Activated CD8-positive, alpha-beta memory T cell treated with anti-CD3 and anti-CD28 coated beads, Interleukin-2, amount 10 ng/mL, durations not matched to agents 7 days and 5 days (primary cell): ENCODE measurements at places on chromosomes 6 and 20.

GRCh38 chr6:24540197-24540596, 45.4 kb downstream of the ALDH5A1 start:
- DNase-seq: no peak

- DNase-seq: no peak
These were observed 83.4 kb downstream of the TFAP2A start for GRCh38 chr6:10331334-10331968.

GRCh38 chr20:21693322-21693721, 12.1 kb upstream of the PAX1 start:
- DNase-seq: no peak

- no peak for DNase-seq
These were observed 473.0 kb upstream of the SPTLC3 start for GRCh38 chr20:12535770-12536169.

- DNase-seq: no peak
These were observed 103.2 kb upstream of the TIAM2 start for GRCh38 chr6:154891901-154892300.

DNA sequence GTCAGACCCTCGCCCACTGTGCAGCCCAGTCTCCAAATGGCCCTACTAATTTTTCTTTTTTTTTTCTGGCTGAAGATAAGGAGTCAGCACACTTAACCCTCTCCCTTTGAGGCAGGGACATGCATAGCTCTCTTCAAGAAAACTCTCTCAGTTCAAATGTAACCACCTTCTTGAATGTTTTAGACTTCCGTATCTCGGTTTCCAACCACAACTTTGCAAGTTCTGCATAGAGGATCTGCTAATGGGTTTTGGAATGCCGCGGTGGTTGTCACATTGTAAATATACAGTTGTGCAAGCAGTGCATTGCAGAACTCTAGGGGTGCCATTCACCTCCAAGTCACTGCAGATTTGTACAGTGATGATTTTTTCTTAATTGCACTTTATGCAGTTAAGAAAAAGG, 59.4 kb upstream of the SLC35B3 start:
- DNase-seq: no peak

DNA sequence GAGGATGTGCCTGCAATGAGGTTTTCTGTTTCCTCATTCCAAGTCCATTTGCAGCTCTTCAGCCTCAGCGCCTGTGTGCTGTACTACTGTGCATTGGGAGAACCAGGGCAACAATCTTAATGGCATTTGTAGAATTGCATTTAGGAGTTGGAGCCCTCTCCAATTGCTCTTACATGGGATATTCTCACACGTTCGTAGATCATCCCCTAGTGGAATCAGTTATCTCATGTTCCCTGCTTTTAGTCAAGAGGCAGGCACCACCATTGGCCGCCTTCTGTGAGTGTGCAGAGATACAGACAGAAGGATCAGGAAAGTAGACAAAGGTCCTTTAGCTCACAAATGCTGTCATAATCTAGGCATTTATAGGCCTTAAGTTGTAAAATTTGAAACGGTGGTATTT, 84.2 kb upstream of the RGS17 start:
- no peak for DNase-seq

GRCh38 chr6:41576667-41577066, 30.5 kb downstream of the FOXP4 start:
- DNase-seq: no peak

GRCh38 chr6:2197177-2197671, 48.2 kb downstream of the GMDS start:
- DNase-seq: no peak

DNA sequence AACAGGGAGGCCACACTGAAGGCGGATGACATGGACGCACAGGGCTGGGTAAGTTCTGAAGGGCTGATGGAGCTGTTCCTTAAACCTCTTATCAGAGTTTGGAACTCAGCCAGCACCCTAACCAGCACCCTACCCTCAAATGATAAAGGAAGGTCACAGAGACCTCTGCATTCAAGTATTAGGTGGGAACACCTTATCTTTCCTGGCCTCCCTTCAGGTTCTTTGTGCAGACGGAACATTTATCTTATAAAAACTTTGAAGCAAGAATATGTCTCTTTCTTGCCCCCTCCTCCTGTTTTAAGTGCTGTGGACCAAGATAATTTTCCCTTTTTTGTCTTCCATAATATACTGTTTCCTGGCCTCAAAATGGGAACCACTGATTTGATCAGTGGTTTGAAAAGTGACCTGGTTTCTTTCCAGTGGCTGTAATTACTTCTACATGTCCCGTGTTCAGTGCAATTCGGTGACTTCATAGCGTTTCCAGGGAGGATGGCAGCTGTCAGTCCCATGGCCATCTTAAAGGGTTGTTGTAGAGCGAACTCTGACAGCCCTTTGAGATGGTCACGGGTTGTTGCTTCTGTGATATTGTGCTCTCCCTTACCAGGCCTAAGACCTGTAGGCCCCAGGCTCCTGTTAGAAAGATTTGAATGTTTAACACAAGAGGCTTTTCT, 213.2 kb upstream of the MYLIP start:
- DNase-seq: no peak

DNA sequence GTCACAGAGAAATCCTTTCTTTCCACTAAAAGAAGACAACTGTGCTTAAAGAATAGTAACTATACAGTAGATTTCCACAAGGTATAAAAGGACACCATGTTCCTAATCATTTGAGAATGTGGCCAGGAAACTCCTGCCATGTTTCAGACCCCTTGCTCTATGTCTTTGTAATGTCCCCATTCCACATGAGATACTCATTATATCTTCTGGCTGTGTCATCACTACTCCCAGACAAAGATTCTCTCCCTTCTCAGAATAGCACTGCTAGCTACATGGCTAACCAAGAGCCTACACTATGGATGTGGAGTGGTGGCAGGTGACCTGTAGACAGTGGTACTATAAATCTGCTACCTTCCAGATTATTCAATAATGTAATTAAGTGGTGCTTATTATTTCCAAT, 218.1 kb upstream of the MCHR2 start:
- DNase-seq: no peak

- no peak for DNase-seq
These were observed 127.2 kb downstream of the CD164 start for GRCh38 chr6:109255087-109255486.

- no peak for DNase-seq
These were observed 17.2 kb downstream of the SCUBE3 start for GRCh38 chr6:35230950-35231349.

- no peak for DNase-seq
These were observed 6.0 kb upstream of the MTG2 start for GRCh38 chr20:62176866-62177265.

DNA sequence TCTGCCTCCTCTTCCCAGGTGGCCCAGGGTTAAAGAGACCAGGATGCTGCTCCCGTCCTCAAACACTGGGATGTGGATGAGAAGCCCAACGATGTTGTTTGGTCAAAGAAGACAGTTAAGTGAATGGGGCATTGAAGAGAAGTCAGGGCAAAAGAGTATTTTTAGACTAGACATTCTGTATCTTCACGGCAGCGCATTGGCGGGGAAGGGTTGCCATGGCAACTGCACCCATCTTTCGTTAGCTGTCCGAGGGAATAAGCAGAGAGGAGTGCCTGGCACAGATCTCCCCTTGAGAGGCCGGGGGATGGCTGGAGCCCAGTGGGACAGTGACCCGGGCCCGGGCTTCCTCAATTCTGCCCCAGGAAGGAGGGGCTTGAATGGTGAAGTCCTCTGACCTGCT, 56.4 kb upstream of the GPR31 start:
- DNase-seq: no peak

- peak; percentile 91 for DNase-seq
These were observed 27.9 kb downstream of the SDCBP2 start for GRCh38 chr20:1301031-1301529.

GRCh38 chr20:32528171-32528891, 56.8 kb downstream of the NOL4L start:
- DNase-seq: no peak

- DNase-seq: no peak
These were observed 105.2 kb upstream of the CARMIL1 start for GRCh38 chr6:25173951-25174474.

DNA sequence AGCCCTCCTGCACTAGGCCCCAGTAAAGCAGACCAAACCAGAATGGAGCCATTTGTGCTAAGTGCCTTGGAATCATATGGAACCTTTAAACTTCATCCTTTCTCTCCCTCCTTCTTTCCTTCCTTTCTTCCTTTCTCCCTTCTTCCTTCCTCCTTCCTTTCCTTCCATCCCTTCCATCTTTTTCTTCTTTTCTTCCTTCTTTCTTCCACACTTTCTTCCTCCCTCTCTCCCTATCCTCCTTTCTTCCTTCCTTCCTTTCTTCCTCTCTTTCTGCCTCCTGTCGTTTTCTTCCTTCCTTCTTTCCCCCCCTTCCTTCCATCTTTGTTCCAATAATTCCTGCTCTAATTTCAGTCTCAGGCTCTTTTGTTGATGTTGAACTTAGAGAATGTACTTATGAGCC, 11.2 kb upstream of the SFT2D1 start:
- no peak for DNase-seq

GRCh38 chr20:19079536-19080299, 132.7 kb upstream of the SLC24A3 start:
- DNase-seq: peak; percentile 19

DNA sequence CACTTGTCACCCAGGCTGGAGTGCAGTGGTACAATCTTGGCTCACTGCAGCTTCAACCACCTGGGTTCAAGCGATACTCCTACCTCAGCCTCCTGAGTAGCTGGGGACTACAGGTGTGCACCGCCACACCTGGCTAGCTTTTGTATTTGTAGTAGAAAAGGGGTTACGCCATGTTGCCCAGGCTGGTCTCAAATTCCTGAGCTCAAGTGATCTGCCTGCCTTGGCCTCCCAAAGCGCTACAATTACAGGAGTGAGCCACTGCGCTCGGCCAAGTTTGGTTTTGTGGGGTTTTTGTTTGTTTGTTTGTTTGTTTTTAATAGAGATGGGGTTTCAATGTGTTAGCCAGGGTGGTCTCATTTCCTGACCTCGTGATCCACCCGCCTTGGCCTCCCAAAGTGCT, 12.3 kb downstream of the LOC128125822 start:
- DNase-seq: no peak

DNA sequence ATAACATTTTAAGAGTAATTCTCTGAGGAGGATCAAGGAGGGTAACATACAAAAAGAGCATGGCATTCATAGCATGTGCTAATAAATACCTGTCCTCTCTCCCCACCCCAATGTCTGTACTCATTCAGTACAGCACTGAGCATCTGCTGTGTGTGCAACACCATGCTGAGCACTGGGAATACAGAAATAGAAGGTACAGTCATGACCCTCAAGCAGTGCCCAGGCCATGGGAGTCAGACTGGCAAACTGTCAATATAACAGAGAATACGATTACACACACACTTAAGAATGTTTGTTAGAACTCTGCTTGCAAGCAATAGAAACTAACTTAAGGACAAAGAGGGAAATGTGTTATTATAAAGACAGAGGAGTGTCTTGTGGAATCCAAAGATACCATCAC, 24.7 kb upstream of the ZFAND3 start:
- no peak for DNase-seq

DNA sequence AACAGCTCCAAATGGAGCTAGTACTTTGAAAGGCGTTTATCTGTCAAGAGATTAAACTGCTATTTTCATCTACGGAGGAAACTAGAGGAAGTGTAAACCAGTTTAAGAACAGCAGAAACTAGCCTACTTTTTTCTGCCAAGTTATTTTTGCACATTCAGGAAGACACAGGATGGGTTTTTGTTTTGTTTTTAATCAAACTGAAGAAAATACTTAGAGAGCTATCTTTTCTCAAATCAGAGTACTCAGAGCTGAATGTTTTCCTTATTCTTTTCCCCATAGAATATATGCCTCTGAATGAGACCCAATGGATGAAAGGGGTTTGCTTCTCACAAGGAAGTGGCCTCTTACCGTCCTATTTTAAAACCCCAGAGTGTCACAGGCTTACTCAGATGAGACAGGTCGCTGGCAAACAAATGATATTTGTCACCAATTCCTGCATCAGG, 538.5 kb downstream of the CD83 start:
- DNase-seq: no peak

- DNase-seq: no peak
These were observed 6.4 kb downstream of the HINT3 start for GRCh38 chr6:125962900-125963497.

DNA sequence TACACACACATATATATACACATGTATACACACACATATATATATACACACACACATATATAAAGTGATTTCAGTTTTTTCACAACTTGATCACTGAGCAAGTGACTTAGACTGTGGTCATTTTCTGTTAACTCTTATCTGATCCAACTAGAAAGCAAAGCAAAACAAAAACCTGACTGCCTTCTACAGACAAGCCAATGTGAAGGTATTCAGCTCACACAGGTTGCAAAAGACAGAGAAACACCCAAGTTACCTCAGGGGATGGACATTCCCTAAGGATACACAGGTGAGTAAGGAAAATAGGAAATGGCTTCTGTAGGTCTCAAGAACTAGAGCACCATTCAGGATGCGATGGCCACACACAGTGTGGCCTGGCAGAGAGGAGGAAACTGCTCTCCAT, 58.4 kb upstream of the IER3 start:
- no peak for DNase-seq

DNA sequence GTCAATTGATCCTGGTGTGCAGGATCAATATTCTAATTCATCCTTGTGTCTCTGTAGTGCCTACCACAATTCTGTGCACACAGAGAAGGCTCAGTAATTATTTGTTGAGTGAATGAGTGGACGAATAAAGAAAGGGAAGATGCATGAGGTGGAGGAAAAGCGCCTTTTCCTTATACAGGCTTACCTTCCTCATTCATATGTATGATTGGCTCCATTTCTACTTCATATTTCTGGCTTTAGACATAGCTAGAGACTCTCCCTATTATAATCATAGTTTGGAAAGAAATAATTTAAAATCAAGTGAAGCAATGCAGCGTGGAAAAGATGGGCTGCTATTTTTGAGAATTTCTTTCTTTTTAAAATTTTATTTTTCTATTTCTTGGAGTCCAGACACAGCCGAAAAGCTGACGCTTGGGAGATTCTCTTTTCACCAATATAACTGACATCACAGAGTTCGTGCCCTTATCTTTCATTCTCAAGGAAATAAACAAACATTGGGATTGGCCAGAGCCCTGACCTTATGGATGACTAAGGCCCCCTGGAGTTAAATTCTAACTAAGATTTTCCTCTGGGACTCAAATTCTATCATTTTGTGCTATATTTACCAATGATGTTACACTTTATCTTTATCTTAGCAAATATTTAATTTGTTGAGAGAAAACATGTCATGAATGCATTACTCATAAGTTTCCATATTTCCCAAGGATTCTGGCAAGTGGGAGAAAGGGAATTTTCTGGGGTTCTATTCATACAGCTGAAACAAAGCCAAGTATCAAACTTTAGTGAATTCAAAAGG, 48.1 kb downstream of the PRL start:
- DNase-seq: no peak
